ENCODE measurements at places on chromosomes 6 and 20.

DNA sequence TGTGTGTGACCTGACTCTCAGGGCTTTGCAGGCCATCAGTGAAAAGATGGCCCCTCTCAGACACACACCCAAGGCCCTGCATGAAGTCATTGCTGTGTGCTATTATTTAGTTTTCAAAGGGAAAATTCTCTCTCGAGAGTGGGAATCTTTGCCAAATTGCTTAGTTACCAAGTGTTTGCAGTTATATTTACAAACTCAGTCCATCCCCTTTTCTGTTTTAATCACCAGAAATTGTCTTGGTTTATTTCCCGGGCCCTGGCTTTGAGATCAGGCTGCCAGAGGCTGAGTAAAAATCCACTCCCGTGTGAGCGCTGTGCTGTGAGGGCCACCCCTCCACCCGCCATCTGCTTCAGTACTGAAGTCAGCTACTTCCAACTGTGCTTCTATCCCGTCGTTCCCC lies 163.1 kb downstream of the SOD2 start:
- DNase-seq: no peak

DNA sequence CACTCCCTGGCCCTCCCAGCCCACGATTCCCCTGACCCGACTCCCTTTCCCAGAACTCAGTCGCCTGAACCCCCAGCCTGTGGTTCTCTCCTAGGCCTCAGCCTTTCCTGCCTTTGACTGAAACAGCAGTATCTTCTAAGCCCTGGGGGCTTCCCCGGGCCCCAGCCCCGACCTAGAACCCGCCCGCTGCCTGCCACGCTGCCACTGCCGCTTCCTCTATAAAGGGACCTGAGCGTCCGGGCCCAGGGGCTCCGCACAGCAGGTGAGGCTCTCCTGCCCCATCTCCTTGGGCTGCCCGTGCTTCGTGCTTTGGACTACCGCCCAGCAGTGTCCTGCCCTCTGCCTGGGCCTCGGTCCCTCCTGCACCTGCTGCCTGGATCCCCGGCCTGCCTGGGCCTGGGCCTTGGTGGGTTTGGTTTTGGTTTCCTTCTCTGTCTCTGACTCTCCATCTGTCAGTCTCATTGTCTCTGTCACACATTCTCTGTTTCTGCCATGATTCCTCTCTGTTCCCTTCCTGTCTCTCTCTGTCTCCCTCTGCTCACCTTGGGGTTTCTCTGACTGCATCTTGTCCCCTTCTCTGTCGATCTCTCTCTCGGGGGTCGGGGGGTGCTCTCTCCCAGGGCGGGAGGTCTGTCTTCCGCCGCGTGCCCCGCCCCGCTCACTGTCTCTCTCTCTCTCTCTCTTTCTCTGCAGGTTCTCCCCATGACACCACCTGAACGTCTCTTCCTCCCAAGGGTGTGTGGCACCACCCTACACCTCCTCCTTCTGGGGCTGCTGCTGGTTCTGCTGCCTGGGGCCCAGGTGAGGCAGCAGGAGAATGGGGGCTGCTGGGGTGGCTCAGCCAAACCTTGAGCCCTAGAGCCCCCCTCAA lies at the start of gene LTA:
Gene LTA (plus strand): TSS at position 249 of the 871 bp plus-strand sequence. CDS start 454 bp downstream, at position 703.
- DNase-seq: peak; percentile 70

GRCh38 chr6:41344876-41345275 lies 9.5 kb downstream of the NCR2 start:
- DNase-seq: no peak

- DNase-seq: no peak
Measured at GRCh38 chr6:24905483-24905882, 30.3 kb downstream of the RIPOR2 start.

GRCh38 chr20:16761305-16761829 lies 13.2 kb downstream of the OTOR start:
- DNase-seq: peak; percentile 50

- no peak for DNase-seq
Measured at GRCh38 chr20:33065785-33066184, 12.1 kb downstream of the BPIFB3 start.

- no peak for DNase-seq
Measured at GRCh38 chr20:39516964-39517363, 554.8 kb downstream of the DHX35 start.

DNA sequence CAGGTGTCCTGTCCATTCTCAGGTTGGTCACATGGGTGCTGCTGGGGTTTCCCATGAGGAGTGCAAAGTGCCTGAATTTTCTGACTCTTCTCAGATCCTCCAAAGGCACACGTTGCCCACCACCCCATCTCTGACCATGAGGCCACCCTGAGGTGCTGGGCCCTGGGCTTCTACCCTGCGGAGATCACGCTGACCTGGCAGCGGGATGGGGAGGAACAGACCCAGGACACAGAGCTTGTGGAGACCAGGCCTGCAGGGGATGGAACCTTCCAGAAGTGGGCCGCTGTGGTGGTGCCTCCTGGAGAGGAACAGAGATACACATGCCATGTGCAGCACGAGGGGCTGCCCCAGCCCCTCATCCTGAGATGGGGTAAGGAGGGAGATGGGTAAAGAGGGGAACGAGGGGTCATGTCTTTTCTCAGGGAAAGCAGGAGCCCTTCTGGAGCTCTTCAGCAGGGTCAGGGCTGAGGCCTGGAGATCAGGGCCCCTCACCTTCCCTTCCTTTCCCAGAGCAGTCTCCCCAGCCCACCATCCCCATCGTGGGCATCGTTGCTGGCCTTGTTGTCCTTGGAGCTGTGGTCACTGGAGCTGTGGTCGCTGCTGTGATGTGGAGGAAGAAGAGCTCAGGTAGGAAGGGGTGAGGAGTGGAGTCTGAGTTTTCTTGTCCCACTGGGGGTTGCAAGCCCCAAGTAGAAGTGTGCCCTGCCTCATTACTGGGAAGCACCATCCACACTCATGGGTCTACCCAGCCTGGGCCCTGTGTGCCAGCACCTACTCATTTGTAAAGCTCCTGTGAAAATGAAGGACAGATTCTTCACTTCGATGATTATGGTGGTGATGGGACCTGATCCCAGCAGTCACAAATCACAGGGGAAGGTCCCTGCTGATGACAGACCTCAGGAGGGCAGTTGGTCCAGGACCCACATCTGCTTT lies 2.0 kb downstream of the HLA-F start:
- no peak for DNase-seq

Measured in CD4-positive, alpha-beta T cell (primary cell).